ENCODE measurements at places on chromosomes 5 and 9.

- DNase-seq = no peak
Observed at GRCh38 chr9:78788101-78788500, 491.2 kb downstream of the PSAT1 start.

GRCh38 chr9:122227575-122227900, 1.2 kb downstream of the LHX6 start:
- DNase-seq = no peak

- no peak for DNase-seq
Observed at GRCh38 chr9:34171753-34172535, 6.9 kb upstream of the UBAP1 start.

DNA sequence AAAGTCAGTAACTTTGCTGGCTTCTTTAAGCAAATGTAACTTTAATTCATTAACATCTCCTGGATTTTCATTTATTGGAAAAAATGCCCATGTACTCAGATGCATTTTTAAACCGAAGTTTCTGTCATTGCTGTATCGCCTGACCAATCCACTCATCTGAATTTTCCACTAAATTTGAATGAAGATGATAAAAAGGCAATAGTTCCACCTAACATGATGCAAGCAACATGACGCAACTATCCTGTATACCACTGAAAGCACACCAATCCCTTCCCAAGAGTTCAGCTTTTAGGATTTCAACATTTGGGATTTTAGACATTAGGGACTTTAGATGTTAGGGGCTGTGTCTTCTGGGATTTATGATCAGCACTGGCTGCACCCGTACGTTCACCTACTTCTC, 215.6 kb downstream of the KIF4B start:
- no peak for DNase-seq

DNA sequence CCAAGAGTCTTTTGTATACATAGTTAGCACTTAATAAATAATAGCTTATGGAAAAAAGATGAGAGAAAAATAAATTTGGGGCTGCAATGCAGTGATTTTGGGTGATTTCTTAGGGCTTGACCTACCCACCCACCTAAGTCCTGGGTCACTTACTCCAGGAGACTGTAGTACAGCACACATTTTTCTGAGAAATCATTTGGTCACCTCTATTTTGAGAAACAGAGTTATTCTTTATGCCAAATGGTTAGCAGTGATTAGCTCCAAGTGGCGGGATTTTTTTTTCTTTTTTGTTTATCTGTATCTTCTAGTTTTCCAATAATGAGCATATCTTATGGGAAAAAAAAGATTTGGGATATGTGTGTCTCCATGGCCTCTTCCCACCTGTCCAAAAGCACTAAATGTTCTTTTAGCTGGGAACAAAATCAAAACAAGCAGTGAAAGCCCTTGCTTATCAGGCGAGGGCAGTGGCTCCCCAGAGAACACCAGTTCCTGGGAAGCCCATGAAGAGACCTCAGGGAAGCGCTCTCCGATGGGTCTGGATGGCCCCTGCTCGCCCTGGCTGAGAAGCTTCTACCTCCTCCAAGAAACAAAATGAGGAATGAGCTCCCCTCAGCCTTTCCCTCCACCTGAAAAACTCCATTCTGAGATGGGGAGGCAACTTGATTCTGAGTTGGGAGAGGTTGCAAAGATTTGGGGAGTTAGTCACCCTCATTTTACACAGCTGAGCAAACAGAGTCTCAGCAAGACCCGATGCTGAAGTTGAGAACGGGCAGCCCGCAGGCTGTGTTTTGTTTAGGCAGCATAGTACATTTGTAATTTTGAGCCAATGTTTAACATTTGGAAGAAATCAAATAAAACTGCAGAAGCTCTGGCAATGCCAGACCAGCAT, 69.9 kb downstream of the CYFIP2 start:
- no peak for DNase-seq

GRCh38 chr9:975740-976257, 656 bp upstream of the DMRT3 start:
- DNase-seq = no peak

GRCh38 chr5:39283231-39283818, 64.0 kb upstream of the FYB1 start:
- DNase-seq = no peak

GRCh38 chr9:105254226-105254625, 9.8 kb downstream of the SLC44A1 start:
- DNase-seq = no peak

GRCh38 chr5:168227001-168227400, 64.4 kb upstream of the WWC1 start:
- no peak for DNase-seq

GRCh38 chr5:111231119-111231518, 6.9 kb downstream of the CAMK4 start:
- DNase-seq = no peak

GRCh38 chr5:17907094-17907493, 272.8 kb downstream of the TAF11L14 start:
- no peak for DNase-seq

DNA sequence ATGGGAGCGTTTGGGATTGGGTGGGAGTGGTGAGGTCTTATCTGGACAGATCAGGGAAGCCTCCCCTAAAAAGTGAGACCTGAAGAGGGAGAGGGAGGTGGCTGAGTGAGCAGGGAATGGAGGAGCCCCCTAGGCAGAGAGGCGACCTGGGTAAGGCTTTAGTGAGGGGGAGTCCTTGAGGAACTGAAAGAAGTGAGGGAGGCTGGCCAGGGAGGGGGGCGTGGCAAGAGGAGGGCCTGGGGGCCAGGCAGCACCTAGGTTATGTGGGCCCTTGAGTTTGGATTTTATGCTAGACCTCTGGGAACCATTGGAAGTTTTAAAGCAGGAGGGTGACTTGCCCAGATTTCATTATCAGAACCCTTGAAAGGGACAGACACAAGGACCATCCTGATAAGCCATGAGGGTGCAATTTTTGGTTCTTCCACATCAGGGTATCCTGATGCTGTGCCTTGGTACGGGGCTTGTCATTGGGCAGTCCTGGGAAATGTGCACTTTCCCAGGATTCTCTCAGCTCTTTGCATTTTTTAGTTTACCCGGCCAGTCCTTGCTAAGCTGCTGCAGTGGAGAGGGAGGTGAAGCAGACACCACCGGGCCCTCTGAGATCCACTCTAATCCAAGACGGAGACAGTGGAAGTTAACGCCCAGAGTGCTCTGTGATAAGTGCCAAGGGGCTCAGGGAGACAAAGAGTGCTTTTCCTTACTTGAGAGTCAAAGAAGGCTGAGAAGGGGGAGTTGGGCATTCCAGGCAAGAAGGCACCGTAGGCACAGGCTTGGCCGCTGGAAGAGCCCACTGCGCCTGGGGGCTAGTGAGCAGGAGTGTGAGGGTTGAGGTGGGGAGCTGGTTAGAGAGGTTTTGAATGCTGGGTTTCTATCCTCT, 16.1 kb downstream of the GSN start:
- no peak for DNase-seq

DNA sequence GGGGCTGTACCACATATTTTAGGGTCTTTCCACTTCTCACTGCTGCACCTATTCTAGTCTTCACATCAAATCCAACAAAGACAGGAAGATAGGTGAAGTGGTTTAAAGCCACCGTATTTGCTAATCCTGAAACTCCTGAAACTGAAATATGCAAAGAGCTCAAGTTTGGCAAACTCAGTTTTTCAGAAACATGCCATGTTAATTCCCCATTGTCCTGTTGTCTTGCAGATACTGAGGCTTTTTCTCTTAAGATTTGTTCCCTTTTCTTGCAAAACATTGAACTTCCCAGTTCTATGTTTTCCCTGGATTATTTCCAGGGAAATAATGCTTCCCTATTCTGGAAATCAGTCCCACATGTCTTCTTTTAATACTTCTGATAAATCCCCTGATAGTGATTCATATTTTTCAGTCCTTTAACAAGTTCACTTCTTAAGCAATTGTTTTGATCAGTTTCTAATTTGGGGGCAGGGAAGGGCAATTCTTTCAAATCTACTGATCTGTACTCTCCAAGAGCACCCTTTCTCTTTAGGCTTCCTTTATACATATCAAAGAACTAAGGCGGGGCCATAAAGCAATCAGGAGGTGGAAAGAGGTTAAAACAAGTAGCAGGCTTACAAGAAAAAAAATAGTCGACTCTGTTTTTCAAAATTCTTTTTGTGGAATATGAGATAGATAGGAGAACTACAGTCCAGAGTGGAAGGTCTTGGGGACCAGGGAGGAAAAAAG, 648.5 kb downstream of the BNC2 start:
- no peak for DNase-seq

DNA sequence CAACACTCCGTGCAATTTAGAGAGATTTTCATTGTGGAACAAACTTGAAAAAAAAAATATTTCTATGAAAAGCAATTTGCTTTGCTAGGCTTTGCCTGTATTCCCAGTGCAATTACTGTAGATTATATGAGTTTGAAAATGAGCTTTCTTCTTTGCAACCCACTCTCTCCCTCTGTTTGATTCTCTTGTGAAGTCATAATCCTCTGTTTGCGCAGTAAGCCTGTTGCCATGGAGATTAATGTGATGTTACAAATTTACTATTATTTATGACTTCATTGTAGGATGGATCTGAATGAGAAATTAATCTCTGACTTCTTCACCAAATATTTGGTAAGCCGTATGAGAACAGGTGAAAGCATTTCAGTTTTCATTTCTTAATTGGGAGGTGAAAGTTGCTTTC, 320.3 kb downstream of the SPATA31D1 start:
- no peak for DNase-seq

GRCh38 chr5:122967085-122967484, 69.4 kb downstream of the PPIC start:
- no peak for DNase-seq

DNA sequence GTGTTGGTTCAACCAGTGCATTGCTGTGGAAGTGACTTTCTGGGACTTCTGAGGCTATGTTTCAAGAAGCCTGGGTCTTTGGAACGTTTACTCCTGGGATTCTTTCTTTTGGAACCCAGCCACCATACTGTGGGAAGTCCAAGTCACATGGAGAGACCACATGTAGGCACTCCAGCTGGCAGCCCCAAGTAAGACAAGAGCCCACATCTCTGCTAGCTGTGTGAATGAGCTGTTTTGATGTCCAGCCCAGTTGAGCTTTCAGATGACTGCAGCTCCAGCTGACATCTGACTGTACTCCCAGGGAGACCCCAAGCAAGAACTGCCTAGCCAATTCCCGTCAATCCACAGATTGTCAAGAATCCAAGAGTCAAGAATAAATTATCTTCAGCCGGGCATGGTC, 60.1 kb upstream of the SPATA31D4 start:
- DNase-seq = no peak

- no peak for DNase-seq
Observed at GRCh38 chr9:3435732-3436131, 90.1 kb downstream of the RFX3 start.

DNA sequence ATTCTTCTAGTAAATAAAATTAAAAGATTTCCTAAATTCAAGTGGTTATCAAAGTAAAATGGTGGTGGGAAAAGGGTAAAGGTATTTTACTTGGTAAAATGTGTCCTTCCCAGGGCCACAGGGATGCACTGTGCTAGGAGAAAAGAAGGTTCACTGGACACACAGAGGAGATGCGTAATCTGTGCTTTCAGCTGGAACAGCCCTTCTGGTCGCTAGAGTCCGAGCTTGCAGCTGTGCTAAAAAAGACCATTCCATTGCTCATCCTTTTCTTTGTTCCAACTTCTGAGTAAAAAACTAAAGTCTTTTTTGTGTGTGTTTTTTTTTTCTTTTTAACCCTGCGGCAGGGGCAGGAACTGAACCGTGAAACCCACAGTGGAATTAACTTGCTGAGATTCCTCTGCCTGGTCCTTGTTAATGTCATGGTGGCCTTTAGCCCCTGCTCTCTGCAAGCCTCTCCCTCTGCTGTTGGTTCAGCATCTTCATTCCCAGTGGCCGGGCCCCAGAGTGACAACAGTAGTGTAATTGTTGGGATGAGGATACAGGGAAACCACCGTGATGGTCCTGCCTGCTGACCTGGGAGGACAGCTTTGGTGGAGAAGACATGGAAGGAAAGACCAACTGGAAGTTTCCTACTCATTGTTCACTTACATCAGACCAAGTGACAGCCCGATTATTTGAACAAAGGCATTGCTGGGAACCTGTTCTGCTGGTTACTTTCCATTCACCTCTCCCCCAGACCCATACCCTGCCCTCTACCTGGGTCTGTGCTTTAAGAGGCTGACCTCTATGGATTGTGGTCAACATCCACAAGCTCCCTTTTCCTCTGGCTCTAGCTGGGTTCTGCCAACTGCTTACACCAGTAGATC, 31.9 kb upstream of the FSTL4 start:
- no peak for DNase-seq

- DNase-seq = no peak
Observed at GRCh38 chr9:26809795-26810194, 82.8 kb downstream of the CAAP1 start.

- no peak for DNase-seq
Observed at GRCh38 chr9:110123341-110124095, 84.4 kb downstream of the C9orf152 start.

DNA sequence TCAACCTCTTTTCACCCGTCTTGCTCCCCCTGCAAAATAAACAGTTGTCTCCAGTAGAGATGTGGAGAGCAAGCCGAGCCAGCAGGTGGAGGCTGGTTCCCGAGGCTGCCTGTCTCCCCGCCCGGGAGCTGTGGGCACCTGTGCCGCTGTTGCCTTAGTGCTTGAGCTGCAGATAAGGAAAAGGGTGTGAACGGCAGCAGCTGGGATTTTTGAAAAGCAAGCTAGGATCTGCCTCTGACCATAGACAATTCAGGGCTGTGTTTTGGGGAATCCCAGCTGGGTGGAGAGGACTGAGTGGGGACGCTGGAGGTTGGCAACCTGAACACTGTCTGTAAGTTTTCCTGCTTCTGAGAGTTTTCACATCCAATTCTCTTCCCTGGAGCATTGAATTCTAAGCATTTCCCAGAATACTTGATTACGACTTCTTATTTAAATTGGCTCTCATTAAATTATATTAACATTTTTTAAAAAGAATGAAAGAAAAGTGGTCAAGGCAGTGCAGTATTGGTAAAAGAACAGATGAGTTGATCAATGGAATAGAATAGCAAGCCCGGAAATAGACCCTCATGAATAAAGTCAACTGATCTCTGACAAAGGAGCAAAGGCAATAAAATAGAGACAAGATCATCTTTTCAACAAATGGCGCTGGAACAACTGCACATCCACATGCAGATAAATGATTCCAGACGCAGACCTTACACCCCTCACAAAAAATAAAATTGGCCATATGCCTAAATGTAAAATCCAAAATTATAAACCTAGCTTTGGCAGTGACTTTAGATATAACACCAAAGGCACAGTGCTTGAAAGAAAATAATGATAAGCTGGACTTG, 9.7 kb downstream of the WNK2 start:
- no peak for DNase-seq

DNA sequence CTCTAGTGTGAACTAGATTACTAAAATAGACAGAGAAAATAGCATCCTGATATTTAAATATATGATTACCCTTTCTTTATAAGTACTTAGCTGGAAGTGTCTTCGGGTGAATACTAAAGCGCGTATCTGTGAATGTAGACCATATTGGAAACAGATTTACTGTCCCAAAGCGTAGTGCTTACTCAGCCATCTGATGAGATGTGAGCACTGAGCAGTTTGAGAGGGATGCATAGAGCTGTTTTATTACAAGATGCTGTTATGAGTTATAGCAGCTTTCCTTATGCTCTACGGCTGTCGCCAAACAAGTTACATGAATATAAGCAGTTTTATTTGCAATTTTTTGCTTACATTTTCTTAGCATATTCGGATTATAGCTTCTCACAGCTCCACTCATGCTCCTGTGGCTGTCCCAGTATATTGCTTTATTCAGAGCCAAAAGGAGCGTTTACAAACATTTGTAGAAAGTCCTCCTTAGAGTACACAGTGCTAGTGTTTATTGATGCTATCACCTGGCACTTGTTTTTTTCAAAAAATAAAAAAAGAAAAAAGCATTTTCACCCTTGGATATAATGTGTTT, 981.4 kb upstream of the WWC1 start:
- DNase-seq = no peak

All from glutamatergic neuron (in vitro differentiated cells).